ENCODE measurements at places on chromosomes 1 and 21.

GRCh38 chr1:16256478-16256877 lies 19.5 kb upstream of the CPLANE2 start:
- H3K27me3 ChIP-seq = no peaks in the 10 kb centered on the region
- peaks cover 28% of the 10 kb centered on the region for H3K36me3 ChIP-seq
- DNase-seq = no peak
- no peak overlapping the region for H3K4me3 ChIP-seq

GRCh38 chr1:23367451-23367790 lies 2.2 kb downstream of the ZNF436 start:
- peaks cover 10% of the 10 kb centered on the region for H3K27me3 ChIP-seq
- peak overlapping the region; percentile 94 for H3K27ac ChIP-seq
- H3K4me3 ChIP-seq = peak overlapping the region; percentile 96
- H3K4me1 ChIP-seq = peaks cover 45% of the 10 kb centered on the region
- H3K36me3 ChIP-seq = peaks cover 60% of the 10 kb centered on the region

GRCh38 chr1:206705726-206706297 lies 21.1 kb downstream of the MAPKAPK2 start:
- no peak for DNase-seq
- H3K4me3 ChIP-seq = peak overlapping the region; percentile 37
- no peaks in the 10 kb centered on the region for H3K27me3 ChIP-seq
- peaks cover 94% of the 10 kb centered on the region for H3K4me1 ChIP-seq
- no peak overlapping the region for H3K27ac ChIP-seq
- H3K36me3 ChIP-seq = no peaks in the 10 kb centered on the region

DNA sequence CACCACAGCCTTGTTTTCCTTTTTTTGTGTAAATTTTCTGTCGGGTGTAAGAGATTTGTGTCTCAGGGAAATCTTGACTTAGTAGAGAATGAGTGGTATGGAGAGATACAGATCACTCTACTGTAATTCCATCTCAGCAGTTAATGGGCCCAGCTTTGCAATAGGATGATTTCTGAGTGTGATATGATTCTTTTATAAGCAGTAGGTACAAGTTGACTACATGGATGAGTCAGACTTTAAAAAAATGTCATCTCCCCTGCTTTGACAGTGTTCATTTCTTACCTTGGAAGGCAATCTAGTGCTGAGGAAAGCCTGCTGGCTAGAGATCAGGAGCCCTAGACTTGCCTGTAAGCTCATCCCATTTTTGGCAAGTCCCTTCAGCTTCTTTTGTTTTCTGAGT lies 261.9 kb downstream of the RYR2 start:
- H3K27me3 ChIP-seq = no peaks in the 10 kb centered on the region
- H3K4me1 ChIP-seq = no peaks in the 10 kb centered on the region
- no peak overlapping the region for H3K4me3 ChIP-seq
- no peak for DNase-seq

Data from nephron progenitor cell (in vitro differentiated cells).